ENCODE measurements at places on chromosomes 5 and 9. TPM values are rescaled to one million over a fixed set of nuclear protein-coding genes. Genes with fewer than 3 reads are reported as not detected.

DNA sequence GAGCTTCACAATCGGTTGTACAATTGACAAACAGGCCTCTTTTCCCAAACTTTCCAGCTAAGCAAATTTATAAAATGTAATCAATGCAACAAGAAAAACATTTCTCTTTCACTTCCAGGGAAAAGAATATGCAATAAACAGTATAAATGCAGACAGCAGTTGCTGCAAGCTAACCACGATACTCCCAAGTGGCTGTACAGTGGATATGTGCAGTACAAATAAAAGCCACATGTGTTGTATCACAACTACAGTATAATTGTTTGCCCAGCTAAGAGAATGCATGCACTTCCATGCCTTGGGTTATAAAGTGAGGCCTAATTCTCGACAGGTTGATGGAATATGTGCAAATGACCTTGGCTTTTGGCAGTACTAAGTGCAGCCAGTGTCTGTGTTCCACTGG is 16.7 kb upstream of the PDCL start:
- DNase-seq, result no peak

- no peak for DNase-seq
Observed at GRCh38 chr9:37370968-37371563, 51.4 kb upstream of the GRHPR start.

- peak; percentile 91 for DNase-seq
Observed at GRCh38 chr5:176543428-176544182, 5.5 kb upstream of the CDHR2 start.

DNA sequence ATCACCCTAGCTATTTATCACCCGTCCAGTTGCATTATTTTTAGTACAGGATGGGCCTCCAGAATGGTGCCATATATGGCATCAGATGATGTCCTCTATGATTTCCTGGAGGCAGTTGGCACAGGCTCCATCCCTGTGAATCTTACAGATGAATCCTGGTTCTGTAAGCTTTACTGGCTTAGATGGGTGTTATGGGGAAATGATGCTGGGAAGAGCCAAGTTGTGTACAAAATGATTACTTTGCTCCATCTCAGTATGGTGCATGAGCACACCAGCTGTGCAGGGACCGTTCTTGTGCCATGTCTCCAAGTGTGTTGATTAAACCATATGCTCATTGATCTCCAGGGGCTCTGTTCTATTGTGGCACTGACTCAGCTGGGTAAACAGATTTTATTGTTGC is 755.7 kb downstream of the TLR4 start:
- DNase-seq, result no peak

- DNase-seq, result no peak
Observed at GRCh38 chr5:174828804-174829510, 104.6 kb downstream of the MSX2 start.

DNA sequence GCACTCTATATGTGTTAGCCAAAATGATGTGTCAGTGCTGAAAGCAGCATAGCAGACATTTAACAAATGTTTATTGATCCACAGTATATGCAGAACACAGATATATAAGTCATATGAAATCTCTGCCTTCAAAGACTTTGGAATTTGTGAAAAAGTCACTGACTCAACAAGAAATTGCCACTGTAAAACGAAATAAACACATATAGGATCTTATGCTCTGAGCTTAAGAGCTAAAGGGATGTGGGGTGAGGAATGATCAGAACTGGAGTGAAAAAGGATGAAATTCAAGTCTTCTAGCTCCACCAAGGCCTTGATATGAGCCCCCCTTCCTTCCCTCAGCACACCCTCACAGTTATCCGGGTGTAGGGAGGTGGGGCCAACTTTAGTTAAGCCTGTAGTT is 49.9 kb downstream of the PLAC8L1 start:
- DNase-seq, result no peak

DNA sequence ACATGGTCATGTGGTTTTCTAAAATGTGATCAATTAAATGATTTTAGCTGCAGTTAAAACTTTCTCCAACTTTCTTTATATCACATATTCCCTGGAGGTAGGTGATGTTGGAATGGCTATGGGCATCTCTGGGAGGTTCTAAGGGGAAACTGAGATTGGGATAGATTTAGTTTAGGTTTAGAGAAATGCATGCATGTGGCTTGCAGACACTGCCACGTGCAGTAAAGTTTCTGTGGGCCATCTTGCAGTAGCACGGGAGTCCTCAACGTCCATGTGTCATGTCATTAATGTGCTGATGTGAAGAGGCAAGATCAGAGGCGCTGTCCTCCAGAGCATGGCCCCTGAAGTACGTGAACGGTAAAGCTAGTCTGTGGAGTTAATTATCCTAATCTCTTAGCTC is 532.7 kb downstream of the SEMA5A start:
- no peak for DNase-seq

DNA sequence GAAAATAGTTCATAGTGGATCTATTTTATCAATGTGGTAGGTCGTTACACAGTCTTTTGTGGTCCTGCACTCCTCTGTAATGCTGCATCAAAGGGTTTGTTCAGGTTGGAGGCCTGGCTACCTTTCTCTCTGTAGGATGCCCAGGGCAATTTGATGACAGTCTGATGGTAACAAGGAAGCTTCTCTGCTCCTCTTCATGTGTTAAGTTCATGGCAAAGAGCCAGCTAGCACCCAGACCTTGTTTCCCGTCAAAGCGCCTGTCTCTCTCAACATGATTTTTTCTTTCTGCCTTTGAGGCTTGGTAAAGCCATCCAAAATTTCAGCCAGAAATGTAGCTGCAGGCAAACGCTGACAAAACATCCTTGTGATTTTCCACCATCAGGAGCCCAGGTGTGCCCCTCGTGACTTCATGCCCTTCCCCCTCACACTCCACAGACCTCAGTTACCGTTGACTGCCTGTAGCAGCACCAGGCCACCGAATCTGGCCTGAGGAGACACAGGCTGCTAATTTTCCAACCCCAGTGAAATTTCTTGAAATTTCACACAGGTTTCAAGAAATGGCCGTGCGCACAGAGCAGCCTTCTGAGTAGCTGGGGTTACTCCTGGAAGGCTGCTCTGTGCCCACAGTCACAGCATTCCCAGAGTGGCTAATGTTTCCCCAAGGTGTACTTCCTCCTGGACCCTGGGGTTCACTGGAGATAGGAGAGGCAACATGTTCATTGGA is 292.7 kb downstream of the CWC27 start:
- no peak for DNase-seq

DNA sequence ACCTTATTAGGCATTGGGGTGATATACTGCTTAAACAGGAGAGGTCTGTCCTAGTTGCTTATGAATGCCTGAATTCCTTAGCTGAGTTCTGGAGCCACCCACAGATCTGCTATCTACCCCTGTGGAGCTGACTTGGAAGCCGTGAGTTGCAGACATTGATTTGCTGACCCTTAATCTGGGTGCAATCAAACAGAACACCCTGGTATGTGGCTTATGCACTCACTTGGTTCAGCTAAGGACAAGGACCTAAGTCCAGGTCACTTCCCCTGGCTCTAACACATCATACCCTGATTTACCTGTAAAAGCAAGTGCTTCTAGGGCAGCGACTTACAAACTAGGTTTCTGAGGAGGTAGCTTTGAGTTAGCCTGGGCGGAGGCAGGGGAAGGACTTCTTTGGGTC is 41.6 kb upstream of the TLR4 start:
- DNase-seq, result no peak

DNA sequence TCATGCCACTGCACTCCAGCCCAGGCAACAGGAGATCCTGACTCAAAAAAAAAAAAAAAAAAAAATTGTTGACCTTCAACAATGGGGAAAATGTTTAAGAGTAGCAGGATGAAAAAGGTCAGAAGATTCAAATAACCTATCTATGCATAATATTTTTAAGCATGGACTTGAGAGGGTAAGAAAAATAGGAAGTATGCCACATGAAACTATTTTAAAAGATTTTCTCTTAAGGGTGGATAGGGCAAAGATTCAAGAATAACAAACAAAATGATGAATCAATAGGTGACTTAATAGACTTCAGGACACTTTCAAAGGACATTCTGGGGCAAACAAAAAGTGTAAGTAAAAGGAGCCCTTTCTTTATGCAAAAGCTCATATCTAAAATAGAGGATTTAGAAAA is 3.2 kb downstream of the TEX48 start:
- DNase-seq, result no peak

GRCh38 chr5:73233461-73234203 is 60.6 kb downstream of the TMEM174 start:
- no peak for DNase-seq

DNA sequence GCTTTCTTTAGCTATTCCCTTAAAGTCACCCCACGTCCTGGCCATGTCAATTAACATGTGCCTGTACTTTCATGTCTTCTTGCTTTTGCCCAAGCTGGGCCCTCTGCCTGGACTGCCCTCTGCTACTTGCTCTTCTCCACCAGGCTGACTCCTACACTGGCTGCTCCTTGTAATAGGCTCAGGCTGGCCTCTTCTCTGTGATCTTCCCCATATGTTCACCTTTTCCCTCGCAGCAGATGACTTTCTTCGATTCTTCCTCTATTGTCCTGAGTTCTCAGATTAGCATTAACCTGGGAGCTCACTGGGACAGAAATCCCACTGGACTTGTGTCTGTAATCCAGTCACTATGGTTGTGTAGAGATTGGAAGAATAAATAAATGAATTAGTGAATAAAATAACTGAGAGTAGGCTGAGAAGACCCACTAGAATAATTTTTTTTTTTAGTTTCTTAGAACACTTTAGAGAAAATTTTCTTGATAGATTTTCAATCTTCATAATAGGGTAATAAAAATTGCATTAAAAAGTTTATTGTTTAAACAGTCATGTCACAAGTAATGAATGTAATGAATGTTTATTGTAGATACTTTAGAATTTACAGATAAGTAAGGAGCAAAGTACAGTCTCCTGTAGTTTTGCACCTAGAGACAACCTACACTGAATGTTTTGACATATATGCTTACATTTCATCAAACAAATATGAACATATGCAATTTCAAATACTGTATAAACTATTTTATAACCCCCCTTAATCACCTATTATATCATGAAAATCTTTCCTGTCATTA is 47.4 kb upstream of the TNFSF15 start:
- DNase-seq, result no peak

DNA sequence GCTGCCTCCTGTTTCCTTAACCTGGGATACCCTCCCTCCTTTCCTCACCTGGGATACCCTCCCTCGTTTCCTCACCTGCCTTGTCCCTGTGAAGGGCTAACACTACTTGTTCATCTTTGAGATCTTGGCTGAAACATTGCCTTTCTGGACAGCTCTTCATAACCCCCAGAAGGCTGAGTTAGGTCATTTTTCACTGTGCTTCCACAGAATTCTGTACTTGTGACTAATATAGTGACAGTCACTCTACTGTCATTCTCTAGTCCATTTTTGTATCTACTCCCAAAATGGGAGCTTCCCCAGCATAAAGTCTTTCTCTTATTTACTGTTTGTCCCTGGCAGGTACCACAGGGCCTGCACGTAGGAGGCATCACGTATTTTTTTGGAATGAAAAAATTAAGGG is 21.5 kb upstream of the DAB2 start:
- DNase-seq, result no peak

GRCh38 chr5:98570010-98570409 is 203.5 kb upstream of the RGMB start:
- DNase-seq, result no peak

DNA sequence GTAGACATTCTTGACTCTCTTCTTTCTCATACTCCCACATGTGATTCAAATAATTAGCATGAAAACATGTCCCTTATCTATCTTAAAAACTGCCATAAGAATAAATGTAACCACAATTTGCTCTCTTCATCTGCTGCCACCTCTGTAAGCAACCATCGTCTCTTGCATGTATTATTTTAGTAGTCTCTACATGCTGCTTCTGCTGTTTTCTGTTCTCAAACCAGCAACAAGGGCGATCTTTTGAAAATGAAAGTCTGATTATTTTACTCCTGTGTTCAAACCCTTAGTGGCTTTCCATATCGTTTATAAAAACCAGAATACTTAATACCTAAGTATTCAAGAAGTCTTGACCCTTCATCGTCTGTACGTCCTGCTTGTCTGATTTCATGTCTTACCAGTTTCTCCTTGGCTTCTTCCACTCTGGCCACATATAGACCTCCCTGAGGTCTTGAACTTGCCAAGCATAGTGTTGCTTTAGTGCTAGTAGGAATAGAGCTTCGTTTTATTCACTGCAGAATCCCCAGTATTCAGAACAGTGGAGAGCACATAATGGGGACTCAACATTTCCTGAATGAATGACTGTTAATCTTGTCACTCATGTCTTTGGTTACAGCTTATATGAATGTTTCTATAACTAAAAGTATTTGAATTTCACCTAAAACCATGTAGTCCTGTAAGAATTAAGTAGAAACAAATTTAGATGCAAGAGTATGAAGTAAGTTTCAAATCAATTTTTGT is 10.6 kb downstream of the CDC42SE2 start:
- no peak for DNase-seq

DNA sequence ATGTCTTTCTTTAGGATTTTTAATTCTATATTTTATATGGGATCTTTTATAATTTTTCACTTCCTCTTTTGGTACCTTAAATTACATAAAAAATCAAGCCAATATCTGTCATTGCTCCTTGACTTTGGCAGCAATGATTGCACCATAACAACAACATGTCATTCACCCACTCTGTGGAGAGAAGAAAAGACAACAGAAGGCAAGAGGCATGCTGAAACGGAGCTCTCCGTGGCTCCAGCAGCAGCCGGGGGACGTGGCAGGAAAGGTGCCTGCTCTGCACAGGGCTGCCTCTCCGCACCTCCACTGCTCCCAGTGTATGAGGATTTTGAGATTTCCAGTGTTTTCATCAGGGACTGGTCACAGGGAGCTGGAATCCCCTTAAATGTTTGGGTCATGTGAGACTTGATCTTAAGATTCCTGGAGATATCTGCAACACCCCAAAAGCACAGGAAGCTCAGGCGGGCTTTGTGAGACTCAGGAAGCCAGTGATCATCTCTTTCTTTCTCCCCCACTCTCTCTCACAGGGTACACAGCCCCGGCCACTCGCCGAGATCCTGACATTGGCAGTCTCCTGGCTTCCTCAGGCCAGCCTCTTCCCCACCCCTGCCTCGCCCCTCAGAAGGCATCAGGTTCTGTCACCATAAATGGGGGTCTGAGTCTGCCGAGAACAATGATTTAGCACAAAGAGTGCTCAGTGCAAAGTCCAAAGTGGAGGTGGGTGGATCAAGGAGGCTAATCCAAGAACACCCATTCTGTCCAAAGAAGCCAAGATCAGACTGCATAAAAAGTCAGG is 74.6 kb downstream of the ACTL7B start:
- no peak for DNase-seq

DNM1 gene
- total RNA-seq, result 19.0 TPM

GLRA1 gene
- total RNA-seq, result not detected

SARDH gene
- 1.8 TPM for total RNA-seq

C9orf50 gene
- total RNA-seq, result not detected

FAT2 gene
- total RNA-seq, result not detected

PDCD1LG2 gene
- total RNA-seq, result 4.2 TPM

HSPB3 gene
- 25.5 TPM for total RNA-seq

CD274 gene
- total RNA-seq, result 3.1 TPM

NUTM2G gene
- total RNA-seq, result not detected

SIT1 gene
- 0.56 TPM for total RNA-seq

RELL2 gene
- total RNA-seq, result 2.5 TPM

ISL1 gene
- total RNA-seq, result not detected

CREBRF gene
- total RNA-seq, result 27.8 TPM

ORM2 gene
- not detected for total RNA-seq

OTP gene
- not detected for total RNA-seq

Measured in posterior vena cava (tissue), 2 donors.